Fibroblast of skin of left quadriceps (primary cell): ENCODE measurements at places on chromosomes 1 and 21.

DNA sequence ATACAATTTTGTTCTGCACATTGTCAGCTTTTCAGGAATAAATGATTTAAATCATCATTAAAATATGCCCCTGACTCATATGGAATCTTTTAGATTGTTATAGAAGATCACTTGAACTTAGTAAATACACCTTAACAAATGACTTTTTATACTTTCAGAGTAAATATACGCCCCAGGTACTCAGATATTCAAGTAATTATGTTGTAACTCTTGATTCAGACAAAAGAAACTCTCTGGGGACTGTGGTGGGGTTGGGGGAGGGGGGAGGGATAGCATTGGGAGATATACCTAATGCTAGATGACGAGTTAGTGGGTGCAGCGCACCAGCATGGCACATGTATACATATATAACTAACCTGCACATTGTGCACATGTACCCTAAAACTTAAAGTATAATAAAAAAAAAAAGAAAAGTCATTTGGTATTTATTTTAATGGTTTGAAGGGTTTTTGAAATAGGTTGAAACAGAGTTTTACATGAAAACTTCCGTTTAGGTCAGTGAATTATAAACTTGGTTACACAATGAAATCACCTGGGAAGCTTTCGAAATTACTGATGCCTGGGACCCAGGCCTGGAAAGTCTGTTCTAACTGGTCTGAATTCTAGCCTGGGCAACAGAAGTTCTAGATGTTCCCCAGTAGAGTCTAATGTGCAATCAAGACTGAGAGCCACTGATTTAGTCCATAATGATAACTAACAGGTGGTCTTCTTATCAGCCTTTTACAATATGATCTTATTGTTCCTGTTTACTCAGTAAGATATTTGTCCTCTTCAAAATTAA lies 320.5 kb upstream of the NR5A2 start:
- DNase-seq, result no peak

DNA sequence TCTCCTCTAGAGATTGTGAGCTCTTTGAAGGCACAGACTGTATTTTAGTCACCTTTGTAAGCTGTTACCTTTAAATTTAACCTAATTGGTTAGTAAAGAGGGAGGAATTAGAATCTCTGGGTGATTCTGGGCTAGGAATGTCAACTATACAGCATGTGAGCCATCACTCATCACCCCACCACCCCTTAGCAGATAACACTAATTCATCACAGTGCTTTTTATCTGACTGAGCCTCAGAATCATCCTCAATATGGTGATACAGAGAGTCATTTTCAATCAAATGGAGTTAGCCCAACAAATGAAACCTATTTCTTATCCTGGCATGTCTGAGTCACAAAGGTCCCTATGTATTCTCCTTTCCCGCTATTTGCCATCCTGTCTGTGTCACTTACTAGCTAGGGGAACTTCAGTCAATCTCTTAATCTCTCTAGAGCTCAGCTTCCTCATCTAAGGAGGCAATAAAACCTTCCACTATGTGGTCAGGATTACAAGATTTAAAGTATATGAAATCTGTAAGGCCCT lies 13.3 kb downstream of the KCNJ10 start:
- no peak for DNase-seq

GRCh38 chr21:42113926-42114409 lies 42.9 kb downstream of the UMODL1 start:
- DNase-seq, result no peak

- DNase-seq, result peak; percentile 4
Observed at GRCh38 chr1:104780470-104781078, 1030.9 kb downstream of the AMY1C start.

DNA sequence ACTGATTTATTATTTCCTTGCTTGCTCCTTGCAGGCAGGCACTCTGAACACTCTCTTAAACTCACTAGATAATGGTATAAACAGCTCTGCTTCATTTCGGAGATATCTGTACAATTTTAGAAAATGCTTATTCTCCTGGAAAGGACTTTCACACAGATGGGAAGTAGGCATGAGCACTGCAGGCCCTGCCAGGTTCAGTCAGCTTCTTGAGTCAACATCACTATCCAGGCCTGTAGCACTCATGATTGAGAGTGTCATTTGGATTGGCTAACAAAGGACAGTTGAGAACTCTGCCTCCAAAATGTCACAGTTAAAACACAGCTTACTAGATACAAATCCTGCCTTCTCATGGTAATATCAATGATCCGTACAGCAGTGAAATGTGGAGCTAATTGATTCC lies 181.9 kb downstream of the CYYR1 start:
- no peak for DNase-seq

- DNase-seq, result no peak
Observed at GRCh38 chr1:179126338-179127060, 44.6 kb downstream of the TOR3A start.

GRCh38 chr1:187894349-187894748 lies 1065.6 kb downstream of the PLA2G4A start:
- DNase-seq, result no peak

GRCh38 chr1:64043976-64044375 lies 159.4 kb upstream of the UBE2U start:
- no peak for DNase-seq

DNA sequence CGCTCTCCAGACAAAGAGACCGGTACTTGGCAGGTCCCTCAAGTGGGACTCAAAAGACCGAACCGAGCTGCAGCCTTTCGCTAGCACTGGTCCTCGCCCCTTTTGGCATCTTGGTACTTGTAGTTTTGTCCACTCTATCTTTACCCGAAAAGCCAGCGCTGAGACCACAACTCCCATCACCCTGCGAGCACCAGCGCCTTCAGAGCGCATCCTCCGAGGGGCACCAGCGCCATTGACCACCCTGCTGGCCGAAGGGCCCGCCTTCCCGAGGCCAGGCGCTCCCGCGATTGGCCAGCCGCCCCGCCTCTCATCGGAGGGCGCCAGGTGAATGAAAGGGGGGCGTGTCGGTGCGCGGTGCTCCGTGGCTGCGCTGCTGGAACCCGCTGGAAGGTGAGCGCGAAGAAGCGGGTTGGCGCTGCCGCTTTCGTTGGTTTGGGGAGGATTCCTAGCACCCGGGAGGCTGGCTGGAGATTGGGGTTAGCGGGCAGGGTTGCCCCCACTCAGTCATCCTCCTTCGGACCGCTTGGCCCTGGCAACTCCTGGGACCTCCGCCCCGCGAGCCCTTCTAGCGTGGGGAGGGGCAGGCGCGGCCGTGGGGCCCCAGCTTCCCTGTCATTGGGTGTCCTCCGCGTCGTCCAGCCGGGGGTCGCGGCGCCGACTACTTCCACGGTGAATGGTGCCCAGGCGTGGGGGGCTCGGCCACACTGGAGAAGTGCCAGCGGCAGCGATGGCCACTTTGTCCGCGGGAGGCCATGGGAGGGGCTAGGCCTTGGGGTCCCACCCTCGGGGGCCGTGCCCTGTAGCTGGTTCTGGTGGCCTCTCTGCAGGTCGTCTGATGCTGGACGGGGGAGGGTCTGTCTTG lies at the start of gene ZBTB8B:
Gene ZBTB8B (plus strand): TSS at position 357 of the 862 bp plus-strand sequence. CDS start 5,553 bp downstream, outside the sequence.
- DNase-seq, result peak; percentile 13

GRCh38 chr1:205325334-205325884 lies 3.9 kb upstream of the NUAK2 start:
- peak; percentile 63 for DNase-seq

- peak; percentile 36 for DNase-seq
Observed at GRCh38 chr1:77825131-77825709, 45.8 kb downstream of the MIGA1 start.

DNA sequence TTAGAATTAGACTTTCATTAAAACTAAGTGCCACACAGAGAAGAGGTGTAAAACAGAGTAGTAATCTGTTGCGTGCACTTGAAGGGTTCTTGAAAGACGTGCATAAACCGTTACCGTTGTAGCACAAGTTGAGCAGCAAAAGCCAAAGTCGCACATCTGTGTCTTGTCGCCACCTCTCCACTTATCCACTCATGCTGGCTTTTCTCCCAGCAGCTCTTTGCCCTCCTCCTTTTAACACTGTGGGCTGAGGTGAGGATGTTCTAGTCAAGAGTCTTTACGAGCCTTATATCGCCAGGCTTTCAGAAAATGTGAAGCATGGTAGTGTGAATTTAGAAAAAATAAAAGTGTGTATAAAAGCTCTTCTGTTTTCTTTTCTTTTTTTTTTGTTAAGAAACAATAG lies 48.0 kb downstream of the NR5A2 start:
- no peak for DNase-seq
